ENCODE measurements at places on chromosomes 12 and 14.

DNA sequence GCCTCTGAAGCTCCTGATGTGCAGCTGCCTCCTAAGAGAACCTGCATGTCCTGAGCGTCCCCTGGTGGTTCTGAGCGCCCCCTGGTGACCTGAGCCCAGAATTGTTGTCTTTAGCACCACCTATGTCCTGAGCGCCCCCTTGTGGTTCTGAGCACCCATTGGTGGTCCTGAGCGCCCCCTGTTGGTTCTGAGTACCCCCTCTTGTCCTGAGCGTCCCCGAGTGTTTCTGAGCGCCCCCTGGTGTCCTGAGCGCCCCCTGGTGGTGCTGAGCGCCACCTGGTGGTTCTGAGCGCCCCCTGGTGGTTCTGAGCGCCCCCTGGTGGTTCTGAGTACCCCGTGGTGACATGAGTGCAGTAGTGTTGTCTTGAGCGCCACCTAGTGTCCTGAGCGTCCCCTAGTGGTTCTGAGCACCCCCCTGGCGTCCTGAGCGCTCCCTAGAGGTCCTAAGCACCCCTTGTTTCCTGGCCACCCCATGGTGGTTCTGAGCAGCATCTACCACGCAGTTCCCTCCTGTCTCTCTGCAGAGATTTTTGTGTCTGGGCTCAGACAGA, 782.5 kb downstream of the TMEM121 start:
- DNase-seq, result peak; percentile 81

- DNase-seq, result peak; percentile 48
Measured at GRCh38 chr12:102811110-102811737, 105.8 kb downstream of the PAH start.

GRCh38 chr12:92942905-92943304, 13.8 kb upstream of the EEA1 start:
- no peak for DNase-seq

DNA sequence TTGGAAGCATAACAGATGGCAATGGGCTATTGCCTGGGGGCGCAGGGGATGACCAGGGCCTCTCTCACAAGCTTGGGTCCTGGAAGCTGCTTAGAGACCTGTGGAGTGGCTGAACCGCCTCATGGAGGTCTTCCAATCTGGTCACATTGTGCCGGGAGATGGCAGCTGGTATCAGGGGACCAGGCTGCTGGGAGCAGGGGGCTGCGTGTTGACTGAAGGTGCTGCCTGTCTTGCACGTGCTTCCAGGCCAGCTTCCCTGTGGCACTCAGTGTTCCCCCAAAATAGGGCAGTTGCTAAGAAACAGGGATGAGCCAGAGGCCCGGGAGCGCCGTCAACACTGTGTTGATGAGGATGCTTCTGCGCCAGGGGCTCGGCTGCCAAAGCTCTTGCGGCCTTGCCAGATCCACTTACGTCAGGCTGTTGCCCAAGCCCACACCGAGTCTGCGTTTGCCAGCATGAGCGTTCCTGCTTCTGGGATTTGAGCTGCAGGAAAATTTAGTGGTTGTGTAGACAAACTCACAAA, 39.8 kb downstream of the ELK3 start:
- DNase-seq, result no peak

GRCh38 chr12:102871014-102871413, 46.0 kb downstream of the PAH start:
- no peak for DNase-seq

DNA sequence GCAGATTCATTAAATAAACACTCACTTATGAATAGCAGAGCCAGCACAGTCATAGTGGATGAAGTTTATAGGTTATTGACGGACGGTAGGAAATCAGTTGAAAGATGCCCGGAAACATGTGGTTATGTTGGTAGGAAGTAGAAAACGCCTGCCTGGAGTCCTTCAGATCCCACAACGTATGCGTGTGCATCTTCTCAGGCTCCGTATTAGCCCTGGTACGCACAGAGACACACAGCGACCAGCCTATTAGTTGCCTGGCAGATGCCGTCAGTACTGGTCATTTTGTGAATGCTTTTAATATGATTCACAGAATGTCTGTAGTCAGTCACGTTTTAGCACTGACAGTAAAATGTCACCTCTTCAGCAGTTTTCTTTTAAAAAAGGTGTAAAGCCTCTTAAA, 196.4 kb downstream of the RGS6 start:
- DNase-seq, result no peak

- no peak for DNase-seq
Measured at GRCh38 chr12:92424338-92424737, 278.5 kb upstream of the PLEKHG7 start.

GRCh38 chr12:12178559-12178958, 88.3 kb downstream of the LRP6 start:
- DNase-seq, result no peak

DNA sequence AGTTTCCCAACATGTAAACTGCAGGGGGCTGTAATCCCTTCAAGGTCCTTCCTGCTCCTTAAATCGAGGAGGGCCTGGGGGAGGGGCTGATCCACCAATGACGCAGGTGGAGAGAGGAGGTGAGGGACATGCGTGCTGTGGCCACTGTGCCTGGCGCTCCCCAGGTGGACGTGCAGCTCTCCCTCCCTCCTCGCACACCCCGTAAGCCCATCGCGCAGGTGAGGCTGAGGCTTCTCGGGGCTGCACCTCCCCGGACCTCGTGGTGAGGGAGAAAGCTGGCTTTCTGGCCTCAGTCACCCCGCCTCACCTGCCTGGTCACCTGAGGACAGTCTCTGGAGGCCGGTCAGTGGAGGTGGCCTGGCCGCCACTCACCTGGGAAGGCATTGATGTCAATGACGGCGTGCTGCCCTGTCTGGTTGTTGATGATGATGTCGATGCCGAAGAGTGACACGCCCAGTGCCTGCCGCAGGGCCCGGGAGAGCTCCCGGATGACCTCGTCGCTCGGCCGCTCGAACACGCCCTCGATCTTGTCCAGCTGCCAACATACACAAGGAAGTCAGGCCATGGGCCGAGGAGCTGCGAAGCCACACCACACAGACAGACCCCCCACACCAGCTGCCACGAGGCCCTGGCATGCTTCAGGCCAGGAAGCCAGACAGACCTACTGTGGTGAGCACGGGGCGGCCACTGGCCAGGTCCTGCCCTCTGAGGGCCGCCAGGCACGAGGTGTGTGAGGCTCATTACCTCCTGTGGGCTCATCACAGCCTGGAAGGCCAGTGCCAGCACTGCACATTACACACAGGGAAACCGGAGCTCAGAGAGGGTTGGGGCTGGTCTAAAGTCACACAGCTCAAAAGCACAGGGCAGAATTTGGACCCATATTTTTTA, 23.3 kb downstream of the CHGA start:
- DNase-seq, result no peak

DNA sequence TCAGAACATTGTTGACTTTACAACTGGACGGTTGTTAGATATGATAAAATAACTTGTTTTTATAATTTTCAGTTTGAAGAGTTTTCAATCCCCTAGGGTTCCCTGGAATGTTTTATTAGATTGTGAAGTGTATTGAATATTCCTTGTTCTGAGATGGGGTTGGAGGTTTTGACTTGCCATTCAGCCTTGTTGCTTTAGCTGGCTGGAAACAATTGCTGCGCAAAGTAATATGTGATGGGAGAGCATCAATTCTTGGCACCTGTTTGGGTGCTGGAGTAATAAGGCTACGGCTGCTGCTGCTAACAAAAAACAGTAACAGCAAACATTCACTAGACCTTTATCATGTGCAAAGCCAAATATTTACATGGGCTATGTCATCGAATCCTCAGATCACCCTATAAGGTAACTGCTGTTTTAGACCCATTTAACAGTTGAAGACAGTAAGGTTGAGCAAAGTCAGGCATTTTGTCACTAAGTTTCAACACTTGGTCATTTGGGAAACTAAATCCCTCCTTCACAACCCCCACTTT, 241.0 kb upstream of the TBX3 start:
- DNase-seq, result no peak

GRCh38 chr12:124277394-124278241, 17.3 kb upstream of the RFLNA start:
- DNase-seq, result peak; percentile 43

DNA sequence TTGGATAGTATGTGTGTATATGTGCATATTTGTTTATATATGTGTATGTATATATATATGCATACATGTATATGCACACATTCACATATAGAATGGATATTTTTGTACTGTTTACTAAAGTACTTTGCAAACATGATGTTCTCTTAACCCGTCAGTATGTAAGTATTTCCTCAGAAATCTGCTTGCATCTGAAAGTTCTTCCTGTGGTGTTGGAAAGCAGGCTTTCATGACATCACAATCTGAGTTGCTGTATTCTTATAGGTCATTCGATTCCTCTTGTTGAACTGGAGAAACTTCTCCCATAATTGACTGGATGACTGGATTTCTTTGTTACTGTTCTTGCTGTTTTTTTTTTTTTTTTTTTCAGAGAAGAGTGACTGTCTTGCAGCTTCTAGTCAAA, 29.1 kb downstream of the GABARAPL1 start:
- peak; percentile 14 for DNase-seq

GRCh38 chr12:754851-755562, 2.6 kb downstream of the WNK1 start:
- DNase-seq, result peak; percentile 81

- DNase-seq, result no peak
Measured at GRCh38 chr12:53803194-53803593, 51.4 kb upstream of the CISTR start.

DNA sequence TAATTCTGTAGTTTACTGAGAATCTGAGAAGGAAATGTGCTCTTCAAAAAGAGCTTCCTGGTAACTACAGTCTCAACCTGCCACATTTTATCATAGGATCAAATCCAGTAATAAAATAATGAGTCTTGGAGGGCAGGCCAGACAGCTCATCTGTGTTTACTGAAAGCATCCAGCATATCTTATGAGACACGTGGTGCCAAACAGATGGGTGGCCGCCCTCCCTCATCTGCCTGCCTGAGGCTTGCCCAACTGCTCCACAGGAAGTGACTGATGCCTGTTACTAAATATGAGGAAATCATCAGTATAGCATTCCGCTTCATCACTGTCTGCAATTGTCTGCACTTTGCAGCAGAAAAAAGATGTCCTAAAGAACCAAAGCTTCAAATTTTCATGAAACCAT, 13.5 kb downstream of the DHRS7 start:
- DNase-seq, result peak; percentile 94

DNA sequence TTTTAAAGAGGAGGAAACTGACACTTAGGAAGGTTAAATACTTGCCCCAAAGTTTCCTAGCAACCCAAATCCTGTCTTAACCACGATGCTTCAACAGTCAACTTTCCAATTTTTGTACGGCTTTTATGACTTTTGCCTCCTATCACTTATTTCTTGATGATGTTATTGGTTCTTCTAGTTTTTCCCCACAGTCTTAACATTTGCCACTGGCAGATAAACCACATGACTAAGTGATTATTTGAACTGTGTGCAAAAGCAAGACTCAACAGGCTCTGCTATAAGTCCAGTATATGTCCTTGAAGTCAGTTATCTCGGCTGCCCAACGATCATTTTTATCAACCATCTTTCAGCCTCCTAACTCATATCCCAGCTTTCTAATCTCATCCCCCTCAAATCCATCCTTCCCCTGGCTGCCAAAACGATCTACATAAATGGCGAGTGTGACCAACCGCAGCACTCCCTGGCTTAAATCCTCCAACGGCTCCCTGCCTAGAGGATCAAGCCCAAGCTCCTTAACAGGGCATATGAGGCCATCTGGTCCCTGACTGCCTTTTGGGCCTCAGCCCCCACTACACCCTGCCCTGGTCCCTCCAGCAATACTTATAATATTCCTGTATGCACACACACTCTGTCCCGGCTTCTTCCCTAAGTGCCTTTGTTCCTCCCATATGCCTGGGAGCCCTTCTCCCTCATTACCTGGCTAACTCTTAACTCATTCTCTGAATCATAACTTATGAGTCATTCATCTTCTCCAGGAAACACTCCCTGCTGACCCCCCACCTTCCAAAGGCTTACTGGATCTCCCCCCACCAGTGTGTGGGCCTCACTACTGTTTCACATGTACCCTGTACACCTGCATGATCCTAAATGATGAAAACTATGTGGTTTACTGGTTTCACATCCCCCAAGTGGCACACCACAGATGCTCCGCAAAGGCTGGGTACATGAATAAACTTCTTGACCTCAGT, 8.8 kb downstream of the VPS37B start:
- DNase-seq, result peak; percentile 44

DNA sequence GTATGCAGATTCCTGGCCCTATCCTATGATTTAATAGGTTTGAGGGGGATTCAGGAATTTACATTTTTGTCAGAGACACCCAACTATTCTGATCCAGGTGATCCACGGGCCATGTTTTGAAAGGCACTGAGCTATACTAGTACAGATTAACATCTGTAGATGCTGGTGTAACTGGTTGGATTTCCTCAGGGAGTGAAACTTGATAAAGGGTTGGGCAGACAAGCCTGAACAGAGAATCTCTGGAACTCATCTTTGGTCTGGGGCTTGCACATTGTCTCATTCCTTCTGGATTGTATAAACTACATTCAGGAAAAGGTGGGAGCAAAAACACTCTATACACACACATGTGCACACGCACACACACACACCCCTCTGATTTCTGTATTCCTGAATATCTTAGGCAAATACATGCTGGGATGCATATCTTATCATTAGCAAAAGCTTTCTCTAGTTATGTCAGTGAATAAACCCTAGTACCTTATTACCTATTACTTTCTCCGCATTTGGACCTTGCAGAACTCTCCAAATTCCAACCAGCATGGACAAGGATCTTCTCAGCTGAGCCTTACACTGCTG, 104.6 kb downstream of the SLC38A1 start:
- DNase-seq, result no peak

GRCh38 chr14:58656671-58657411, 19.1 kb downstream of the DACT1 start:
- no peak for DNase-seq

DNA sequence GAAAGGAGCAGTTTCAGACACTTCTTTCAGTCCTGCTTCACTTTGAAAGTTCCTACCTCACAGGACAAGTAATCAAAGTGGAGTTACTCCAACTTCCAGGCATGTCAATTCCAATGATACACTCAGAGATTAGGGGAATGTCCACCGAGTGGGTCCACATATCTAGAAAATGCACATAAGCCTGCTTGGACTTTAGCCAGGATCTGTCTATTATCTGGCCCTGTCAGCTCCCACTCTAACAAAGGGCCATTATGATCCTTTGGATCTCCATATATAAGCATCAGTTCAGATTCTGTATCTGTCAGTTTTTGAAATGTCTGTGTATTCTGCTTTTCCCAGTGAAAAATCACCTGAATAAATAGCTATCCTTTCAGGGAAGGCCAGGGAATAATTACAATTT, 112.9 kb upstream of the ATXN7L3B start:
- DNase-seq, result no peak

- peak; percentile 53 for DNase-seq
Measured at GRCh38 chr14:20180486-20180885, 10.2 kb upstream of the OR11G2 start.

DNA sequence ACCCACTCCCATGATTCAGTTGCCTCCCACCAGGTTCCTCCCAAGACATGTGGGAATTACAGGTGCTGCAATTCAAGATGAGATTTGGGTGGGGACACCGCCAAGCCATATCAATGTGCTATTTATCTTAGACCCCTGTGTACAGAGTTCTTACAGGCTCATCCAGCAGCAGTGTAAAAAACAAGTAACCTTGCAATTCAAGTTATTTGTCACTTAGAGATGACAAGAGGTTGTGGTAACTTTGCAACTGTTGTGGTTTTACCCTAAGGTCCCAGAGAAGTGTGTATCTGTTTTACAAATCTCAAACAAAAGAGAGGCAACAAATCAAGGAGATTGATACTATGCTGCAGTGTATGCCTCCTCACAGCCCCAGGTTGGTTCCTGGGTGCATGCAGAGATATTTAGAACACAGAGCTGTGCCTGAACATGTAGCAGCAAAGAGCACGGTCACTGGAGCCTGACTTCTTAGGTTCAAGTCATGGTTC, 11.5 kb upstream of the HELB start:
- DNase-seq, result no peak

GRCh38 chr14:92625213-92625612, 111.6 kb downstream of the RIN3 start:
- DNase-seq, result no peak
